ENCODE measurements at places on chromosomes 5 and 9.

- DNase-seq: no peak
Observed at GRCh38 chr9:136409557-136410455, 608 bp downstream of the ENTR1 start.

DNA sequence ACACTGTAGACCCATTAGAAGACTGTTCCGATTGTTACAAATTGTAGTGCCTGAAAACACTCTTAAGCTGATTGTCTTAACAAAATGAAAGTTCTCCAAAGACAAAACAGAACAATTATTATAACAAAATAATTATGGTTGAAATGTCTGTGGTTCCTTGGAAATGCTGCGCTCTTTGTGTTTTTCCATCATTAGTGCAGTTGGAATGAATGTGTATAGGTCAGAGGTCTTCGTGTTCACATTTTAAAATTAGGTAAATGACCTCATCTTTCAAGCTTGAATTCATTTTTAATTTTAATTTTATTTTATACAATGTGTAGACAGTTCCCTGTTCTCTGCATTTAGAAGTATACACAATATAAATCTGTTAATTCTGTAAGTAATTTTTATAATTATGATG is 56.7 kb upstream of the NXNL2 start:
- no peak for DNase-seq

- no peak for DNase-seq
Observed at GRCh38 chr5:68250661-68251298, 35.2 kb downstream of the PIK3R1 start.

DNA sequence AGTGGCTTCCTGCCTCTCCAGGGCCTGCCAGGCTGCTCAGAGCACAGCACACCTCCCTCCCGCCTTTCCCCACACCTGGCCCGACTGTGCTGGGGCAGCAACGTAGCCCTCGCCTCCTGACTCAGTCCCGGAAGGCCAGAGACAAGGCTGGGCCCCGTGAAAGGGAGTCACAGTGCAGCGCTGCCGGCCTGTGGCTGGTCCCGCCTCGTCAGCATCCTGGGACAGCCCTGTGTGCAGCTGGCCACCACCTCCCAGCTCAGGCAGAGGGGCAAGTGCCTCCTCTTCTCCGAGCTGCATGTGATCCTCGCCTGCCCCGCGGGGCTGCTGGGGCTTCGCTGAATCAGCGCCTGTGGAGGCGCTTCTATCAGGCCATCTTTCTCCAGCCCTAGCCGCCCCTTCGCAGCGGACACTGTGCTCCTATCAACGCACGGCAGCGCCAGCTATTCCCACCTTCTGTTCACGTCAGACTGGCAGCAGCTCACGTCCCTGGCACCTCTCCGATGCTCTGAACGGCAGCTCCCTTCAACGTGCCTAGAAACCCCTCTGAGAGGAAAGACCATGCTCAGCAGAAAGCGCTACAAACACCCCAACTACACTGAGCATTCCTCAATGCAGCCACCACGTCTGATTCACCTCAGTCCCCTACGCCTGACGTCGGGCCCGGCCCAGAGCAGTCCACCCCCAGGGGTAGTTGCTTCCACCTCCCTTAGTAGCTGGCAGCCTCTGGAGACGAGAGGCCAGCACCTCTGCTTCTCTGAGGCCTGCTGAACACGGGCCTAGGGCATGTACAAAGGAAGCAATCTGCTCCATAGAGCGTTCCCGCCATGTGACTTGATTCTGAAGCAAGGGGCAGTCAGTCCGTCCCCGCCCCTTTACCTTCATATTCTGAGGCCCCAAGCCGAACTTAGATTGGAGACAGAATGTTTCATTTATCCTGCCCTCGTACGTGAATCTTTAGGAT is 78.8 kb downstream of the GPR21 start:
- DNase-seq: no peak

DNA sequence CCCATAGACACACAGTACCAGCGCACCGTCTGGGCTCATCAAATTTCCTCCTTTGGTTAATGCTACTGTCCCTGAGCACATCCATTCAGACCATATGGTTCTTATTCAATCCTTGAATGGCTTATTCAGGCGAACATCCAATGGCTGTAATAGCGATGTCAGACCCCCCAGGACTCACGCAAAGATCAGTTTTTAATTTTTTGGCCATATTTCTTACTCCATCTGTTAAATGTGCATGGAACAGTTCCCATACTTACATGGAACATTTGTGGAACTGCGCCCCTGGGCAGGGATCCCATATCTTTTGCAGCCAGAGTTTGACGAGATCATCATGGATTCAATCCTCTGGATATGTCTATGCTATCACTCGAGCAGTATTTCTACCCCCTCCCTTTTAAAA is 213.2 kb downstream of the ADAMTS6 start:
- DNase-seq: no peak

DNA sequence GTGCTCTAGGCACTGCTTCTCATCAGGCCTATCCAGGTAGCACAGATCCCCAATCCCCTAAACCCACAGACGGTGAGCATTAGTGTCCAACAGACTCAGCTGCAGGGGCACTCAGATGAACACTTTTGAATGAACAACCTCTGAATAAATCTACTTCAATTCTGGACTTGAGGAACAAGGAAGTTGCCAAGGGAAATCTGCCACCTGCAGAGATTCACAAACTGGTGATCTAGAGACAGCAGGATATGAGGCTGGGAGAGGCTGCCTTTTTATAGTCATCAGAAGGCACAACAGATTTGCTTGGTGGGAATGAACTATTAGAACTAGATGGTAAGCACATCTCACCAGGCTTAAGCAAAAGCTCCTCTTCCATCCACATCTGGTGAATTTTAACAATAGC is 7.0 kb upstream of the HK3 start:
- no peak for DNase-seq

- no peak for DNase-seq
Observed at GRCh38 chr9:124808246-124808956, 31.5 kb downstream of the OLFML2A start.

DNA sequence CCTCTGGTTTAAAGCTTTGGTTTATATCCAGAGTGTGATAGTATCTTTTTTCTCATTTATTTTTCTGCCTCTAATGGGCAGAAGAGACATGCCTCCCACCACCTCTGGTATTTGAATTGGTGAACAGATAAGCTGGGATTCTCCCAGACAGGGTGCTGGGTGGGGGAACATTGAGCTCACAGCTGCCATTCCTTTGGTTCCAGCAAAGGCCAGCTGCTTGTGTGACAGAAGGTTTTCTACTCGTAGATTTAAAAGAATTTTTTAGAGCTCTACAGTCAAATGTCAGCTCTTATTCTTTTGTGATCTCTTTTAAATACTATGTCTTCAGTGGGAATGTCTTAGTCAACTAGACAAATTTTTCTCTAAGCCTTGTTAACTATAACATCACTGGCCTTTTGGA is 54.7 kb upstream of the ADAMTS16 start:
- DNase-seq: no peak

GRCh38 chr9:35646153-35646532 is 4.6 kb downstream of the SIT1 start:
- DNase-seq: no peak

DNA sequence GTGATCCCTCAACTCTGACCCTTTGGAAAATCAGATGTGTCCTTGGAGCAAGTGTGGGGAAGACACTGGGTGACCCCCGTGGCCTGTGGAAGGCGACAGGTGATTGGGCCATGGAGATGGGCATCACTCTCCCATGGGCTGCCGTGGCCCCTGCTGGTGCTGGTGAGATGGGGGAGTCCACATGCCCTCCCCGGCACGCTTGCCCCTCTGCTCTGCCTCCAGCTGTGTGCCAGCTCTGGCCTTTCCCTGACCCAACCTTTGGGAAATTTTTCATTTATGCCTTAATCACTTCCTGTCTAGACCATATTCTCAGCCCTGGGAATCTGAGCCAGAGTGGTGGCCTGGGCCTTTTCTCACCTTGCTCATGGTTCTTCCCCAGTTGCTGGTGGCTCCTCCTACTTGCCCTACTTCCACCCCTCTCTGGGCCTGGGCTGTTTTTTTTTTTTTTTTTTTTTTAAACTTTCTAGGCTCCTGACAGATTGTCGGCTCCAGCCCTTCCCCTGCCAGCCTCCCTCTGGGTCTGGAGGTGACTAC is 56.6 kb downstream of the RGS3 start:
- no peak for DNase-seq

- DNase-seq: no peak
Observed at GRCh38 chr5:171444582-171444981, 25.1 kb downstream of the FGF18 start.

DNA sequence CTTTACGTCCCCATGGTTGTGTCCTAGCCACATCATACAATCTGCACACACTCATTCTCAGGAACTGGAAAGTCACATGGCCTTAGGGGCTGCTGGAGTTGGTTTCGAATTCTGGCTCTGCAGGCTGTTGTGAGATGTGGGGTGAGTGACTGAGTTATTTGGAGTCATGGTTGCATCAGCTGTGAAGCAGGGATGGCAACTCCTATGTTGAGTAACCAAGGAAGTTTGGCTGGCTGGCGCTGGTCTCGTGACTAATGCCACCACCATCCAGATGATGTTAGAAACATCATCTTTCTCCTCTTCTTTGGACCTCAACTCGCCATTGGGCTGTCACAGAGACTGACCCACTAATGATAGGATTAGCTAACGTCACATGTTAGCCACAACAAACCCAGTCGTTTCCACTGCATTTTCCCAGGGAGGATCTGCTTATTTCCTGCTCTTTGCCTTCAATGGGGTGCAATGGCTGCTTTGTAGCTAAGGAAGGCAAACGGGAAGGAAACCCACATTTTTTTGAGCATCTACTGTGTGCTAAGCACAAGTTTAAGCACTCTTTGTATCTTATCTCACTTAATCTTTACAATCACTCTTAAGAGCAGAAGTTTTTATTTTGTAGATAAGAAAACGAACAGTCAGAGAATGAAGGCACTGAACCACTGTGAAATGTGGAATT is 78.1 kb upstream of the UBTD2 start:
- no peak for DNase-seq

- no peak for DNase-seq
Observed at GRCh38 chr5:171578049-171578828, 158.8 kb downstream of the FGF18 start.

GRCh38 chr5:956941-957747 is 51.5 kb upstream of the NKD2 start:
- DNase-seq: no peak

DNA sequence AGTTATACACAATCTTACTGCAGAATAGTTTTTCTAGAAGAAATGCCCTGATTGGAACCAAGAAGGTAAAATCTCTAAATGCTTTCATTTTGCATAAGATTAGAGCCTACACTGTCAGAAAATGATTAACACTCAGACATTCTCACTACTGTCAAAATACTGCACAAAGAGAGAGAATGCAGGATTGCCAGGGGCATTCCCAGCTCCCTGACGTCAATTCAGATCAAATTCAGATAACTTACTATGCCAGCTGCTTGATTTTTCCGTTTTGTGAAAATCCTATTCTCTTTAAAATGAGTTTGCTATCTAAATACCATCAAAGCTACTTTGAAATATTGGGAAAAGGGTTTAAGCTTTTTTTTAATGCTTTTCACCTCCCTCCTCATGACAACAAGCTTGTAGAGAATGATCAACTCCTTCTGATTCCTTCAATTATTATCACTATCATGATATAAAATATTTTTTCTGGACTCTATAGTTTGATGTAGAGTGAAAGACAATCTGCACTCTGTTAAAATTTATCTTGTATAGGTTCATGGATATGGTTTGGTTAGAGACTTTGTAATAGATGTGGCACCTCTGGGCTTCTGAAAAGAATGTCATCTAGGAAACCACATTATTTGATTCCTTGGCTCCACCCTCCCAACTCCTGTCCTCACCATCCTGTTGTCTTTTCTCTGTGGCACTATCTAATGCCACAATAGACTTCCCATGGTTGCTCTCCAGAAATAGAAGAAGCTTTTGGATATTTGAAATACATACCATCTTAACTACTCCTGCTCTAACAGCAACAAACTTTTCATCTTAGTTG is 407.7 kb downstream of the PDE4D start:
- no peak for DNase-seq

DNA sequence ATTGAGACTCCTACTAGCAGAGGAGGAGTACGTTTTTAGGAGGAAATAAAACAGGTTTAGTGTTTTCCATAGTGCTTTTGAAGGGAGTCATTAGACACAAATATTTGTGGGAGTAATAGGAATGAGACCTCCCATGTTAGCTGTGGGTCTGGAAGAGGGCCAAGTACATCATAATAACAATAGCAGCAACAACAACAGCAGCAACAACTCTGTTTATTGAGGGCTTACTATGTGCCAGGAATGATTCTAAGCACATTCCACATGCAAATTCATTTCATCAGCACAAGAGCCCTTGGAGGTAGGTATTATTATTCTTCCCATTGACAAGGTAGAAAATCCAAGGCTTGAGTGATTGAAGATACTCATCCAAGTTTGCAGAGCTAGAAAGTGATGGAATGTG is 384.2 kb upstream of the RPS23 start:
- no peak for DNase-seq

DNA sequence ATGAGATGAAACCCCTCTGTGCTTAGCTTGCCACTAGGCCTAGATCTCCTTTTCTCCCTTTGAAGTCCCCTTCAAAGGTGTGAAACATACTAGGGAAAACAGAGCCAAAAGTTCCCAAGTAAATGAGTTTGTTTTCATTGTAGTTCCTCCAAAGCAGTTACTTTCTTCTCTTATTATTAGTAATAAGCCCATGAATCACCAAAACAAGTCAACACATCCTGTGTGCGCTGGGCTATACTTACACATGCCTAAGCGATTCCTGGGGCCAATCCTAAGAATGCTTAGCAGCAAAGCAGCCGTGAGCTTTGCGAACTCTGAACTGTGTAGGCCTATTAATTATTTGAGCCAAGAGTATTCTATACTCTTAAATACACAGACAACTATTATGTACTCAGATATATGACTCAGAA is 7.6 kb downstream of the ENC1 start:
- no peak for DNase-seq

GRCh38 chr9:88307136-88307535 is 81.1 kb upstream of the SPIN1 start:
- DNase-seq: no peak

DNA sequence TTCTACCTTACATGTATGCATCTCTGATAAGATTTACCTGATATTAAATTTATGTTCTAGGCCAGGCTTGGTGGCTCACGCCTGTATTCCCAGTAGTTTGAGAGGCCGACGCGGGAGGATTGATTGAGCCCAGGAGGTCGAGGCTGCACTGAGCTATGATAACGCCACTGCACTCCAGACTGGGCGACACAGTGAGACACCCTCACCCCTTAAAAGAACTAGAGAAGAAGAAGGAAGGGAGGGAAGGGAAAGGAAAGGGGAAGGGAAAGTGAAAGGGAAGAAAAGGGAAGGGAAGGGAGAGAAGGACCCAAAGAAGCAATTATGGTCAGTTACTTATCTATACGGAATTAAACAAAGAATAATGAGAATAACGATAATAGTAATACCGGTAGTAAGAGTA is 1.2 kb upstream of the RFK start:
- DNase-seq: no peak

- no peak for DNase-seq
Observed at GRCh38 chr5:78360674-78360923, 182 bp downstream of the SCAMP1 start.

GRCh38 chr9:127897193-127897692 is 2.2 kb downstream of the ST6GALNAC6 start:
- no peak for DNase-seq

Data from stimulated activated CD8-positive, alpha-beta memory T cell treated with anti-CD3 and anti-CD28 coated beads, Interleukin-15, amount 100 ng/mL, for 24 hours (primary cell).